ENCODE measurements at places on chromosomes 6 and 20.

DNA sequence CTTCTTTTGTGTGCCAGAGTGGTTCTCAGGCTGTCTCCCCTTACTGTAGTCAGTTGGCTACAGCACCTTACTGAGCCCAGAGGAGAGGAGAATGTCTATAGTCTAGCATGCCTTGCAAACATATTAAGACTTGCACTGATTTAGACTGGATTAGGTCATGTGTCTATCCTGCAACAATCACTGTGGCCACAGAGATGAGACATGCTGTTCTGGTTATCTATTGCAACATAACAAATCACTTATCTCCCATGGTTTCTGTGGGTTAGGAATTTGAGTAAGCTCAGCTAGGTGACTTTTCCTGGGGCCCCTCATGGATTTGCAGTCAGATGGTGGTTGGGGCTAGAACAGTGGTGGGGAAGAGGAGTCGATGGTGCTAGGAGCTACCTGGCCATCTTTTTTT is 261.3 kb downstream of the SOD2 start:
- no peak for DNase-seq

DNA sequence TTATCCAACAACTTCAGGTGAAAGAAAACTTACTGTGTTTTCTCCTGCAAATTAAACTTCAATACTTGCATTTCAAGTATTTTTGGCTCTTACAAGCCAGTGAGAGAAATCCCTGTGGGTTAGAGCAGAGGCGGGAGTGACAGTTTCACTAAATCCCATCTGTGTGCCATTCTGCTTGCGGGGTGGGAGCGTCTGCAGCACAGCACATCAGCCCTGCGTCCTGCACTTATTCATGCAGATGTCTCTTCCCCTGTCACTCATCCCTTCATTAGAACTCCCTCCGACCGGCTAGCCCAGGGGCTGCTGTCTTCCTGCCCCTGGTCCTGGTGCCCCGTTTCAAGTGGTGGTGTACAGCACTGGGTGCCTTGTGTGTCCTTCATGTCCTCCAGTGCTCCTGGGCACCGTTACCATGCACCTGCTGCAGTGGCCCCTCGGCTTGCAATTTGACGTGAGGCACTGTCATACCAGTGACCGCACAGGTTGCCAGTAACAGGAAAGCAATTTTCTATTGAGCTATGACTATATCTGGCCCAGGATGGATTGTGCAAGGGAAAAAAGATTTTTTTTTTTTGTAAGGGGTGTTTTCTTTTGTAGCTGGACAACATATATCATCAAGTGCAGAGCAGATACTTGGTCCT is 59.4 kb downstream of the INSM1 start:
- no peak for DNase-seq

GRCh38 chr20:50844430-50845100 is 49.7 kb downstream of the BCAS4 start:
- peak; percentile 95 for DNase-seq

DNA sequence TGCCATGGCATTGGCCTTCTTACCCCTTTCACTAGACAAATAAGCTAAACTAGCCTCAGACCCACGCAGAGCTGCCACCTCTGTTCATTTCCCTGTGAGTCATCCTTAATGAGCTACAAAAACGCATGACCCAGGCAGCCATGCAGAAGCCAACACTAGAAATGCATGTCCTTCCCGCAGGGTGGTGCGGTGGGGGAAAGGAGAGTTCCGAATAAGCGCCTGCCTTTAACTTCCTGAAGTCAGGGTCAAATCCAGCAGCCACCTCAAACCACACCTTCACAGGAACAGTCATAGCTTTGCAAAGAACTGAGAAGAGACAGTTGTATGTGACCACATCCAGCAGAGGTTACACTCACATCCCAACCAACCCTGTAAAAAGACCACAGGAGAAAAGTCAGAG is 40.4 kb downstream of the IRF4 start:
- DNase-seq: peak; percentile 92

GRCh38 chr6:5205877-5206850 is 54.6 kb downstream of the LYRM4 start:
- DNase-seq: no peak

- no peak for DNase-seq
These were observed 41.1 kb downstream of the RAMACL start for GRCh38 chr6:166545156-166546034.

DNA sequence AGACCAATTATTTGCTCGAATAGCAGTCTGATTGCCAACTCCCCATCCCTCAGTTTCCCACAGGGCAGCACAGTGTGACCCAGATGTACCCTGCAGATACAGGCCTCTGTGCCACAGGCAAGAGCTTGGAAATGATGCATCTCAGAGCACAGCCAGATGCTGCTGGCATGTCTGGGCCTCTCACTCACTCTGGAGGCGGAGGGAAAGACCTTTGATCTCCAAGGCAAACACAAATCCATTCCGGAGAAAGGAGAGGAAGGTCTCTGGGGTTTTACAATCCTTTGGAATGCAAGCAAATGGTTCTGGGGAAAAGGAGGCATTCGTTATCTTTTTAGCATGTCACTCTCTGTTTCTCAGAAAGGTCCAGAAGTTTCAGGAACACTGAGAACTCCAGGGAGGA is 74.2 kb downstream of the RIOK1 start:
- no peak for DNase-seq
